ENCODE measurements at places on chromosomes 11 and 22. TPM values are rescaled to one million over a fixed set of nuclear protein-coding genes. Genes with fewer than 3 reads are reported as not detected.

DNA sequence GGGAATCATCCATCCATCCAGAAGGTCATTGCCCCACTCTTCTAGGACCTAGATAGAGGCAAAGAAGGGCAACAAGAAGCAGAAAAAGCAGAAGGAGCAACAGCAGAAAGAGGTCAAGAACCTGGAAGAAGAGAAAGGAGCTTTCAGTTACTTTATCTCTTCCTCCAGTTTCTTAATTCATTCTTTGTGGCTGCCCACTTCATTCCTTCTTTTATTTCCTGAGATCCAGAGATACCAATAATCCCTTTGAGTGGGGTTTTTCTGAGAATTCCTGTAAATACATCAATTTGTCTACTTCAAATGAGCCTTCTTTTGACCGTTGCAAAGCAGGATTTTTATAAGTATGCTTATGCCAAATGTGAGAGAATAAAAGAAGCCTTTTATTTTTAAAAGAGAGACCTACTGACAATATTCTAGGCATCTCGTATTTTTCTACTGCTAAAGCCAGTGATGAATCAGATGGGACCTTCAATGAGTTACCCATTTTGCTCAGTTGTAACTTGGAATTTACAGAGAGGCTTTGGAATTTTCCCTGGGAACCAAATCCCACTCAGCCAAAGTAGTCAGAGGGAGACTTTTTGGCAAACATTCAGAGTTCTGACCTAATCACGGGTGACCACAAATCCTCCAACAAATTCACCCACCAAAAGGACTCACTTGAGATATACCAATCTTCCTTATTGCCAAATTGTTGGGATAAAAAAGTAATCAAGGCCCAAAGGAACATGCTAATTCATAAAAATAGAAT lies 54.9 kb downstream of the ZC3H12C start:
- DNase-seq: no peak

TRIM48 gene
- not detected for total RNA-seq

CBLIF gene
- not detected for total RNA-seq

DNA sequence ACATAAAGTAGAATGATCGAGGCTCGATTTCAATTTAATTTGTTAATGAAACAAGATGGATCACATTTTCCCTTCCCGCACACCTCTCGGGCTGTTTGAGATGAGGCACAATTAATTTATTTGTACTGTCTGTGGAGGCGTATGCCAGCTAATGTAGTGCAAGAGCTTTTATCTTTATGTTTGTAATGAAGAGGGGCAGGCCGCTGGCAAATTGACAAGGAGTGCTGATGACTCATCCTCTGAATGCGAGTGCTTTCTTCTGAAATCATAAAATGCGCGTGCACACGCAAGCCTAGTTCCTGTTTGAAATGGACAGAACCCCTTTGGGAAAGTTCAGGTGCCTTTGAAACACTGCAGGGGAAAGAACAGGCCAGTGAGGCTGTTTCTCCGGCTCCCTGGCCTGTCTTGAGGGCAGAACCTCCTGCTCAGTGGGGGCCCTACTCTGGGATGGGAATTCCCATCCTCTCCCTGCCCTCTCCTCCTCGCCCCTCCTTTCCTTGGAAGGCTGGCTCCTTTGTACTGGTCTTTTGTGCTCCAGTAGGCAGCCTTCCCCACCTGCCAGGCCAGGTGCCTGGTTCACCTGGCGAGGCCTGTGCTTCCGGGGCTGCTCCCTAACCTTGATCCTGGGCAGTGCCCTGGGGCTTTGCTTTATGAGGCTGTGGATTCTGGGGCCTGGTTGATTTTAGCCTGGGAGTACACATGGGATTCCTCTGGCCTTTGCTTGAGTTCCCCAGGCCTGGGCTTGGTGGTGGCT lies 50.3 kb downstream of the TEAD1 start:
- no peak for DNase-seq

SYCE3 gene
- total RNA-seq: 0.54 TPM

- no peak for DNase-seq
These were observed 38.3 kb upstream of the MYH9 start for GRCh38 chr22:36425977-36426523.

DNA sequence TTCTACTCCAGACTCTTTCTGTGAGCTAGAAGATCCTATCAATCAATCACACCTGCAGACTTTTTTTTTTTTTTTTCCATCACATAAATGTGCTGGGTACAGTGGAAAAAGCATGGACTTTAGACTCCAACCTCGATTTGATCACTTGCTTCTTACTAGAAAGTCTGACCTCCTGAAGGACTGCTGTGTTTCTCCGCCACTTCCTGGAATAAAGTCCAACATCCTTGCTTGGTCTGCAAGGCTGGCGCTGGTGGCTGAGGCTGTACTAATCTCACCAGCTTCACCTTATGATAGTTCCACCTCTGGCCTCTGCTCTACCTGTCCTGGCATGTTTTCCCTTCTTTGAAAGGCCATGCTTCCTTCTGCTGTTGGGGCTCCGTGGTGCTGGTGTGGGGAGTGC lies 60.9 kb upstream of the SESN3 start:
- no peak for DNase-seq

CD248 gene
- 1.1 TPM for total RNA-seq

PANX2 gene
- 6.5 TPM for total RNA-seq

Measured in hematopoietic multipotent progenitor cell (in vitro differentiated cells).